ENCODE measurements at places on chromosomes 13 and 19.

DNA sequence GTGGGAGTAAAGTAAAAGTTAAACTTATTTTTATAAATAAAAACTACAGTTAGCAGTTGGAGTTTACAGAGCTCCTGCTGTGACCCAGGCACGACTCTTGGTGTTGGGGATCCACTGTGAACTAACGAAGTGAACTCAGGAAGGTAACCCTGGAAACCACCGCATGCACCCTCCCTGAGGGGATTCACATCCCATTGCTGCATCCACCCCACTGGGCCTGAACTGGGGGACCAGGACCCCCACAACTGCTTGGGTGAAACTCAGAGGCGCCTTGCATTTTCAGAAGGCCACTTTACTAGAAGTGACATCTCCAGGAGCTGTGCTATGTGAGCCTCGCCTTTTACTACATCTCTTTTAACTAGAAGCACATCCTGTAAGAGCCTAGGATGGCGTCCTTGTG lies 166.4 kb downstream of the TEX29 start:
- H3K4me1 ChIP-seq, result no peaks in the 10 kb centered on the region
- no peak overlapping the region for H3K4me3 ChIP-seq
- DNase-seq, result no peak
- H3K36me3 ChIP-seq, result no peaks in the 10 kb centered on the region

GRCh38 chr13:46982856-46983582 lies 86.2 kb upstream of the HTR2A start:
- no peaks in the 10 kb centered on the region for H3K4me1 ChIP-seq
- H3K4me3 ChIP-seq, result no peak overlapping the region
- no peaks in the 10 kb centered on the region for H3K27me3 ChIP-seq
- DNase-seq, result no peak

DNA sequence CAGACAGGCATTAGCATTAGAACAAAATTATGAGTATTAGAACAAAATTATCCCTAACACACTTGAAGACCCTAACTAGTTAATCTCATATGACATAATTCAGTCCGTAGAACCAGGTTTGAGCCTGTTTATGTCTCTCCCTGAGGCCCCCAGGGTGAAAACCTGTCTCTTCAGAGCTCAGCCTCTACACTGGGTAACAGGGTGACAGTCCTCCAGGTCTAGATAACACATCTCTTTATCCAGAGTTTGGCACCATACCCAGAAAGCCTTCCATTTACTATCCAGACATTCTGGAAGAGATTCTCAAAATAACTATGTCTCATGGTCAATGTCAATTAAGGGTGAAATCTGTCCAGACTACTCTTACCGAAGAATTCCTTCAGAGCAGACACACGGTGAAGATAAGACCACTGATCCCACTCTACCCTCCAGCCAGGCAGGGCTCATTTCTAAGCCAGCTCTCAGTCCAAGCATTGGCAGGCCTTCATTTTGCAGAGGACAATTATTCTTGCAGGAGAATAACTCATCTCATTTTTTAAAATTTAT lies 1195.3 kb downstream of the EFNB2 start:
- no peak overlapping the region for H3K4me3 ChIP-seq
- H3K27me3 ChIP-seq, result no peaks in the 10 kb centered on the region
- DNase-seq, result no peak
- no peaks in the 10 kb centered on the region for H3K36me3 ChIP-seq
- H3K4me1 ChIP-seq, result no peaks in the 10 kb centered on the region
- H3K27ac ChIP-seq, result no peak overlapping the region

- H3K36me3 ChIP-seq, result no peaks in the 10 kb centered on the region
- no peak for DNase-seq
- H3K27ac ChIP-seq, result no peak overlapping the region
- no peaks in the 10 kb centered on the region for H3K27me3 ChIP-seq
- H3K4me3 ChIP-seq, result no peak overlapping the region
- H3K4me1 ChIP-seq, result no peaks in the 10 kb centered on the region
These were observed 171.4 kb downstream of the OXGR1 start for GRCh38 chr13:96822895-96823294.

GRCh38 chr19:3528539-3529211 lies 10.3 kb upstream of the TEKTIP1 start:
- H3K27me3 ChIP-seq, result no peaks in the 10 kb centered on the region
- DNase-seq, result no peak
- no peaks in the 10 kb centered on the region for H3K4me1 ChIP-seq
- H3K27ac ChIP-seq, result no peak overlapping the region
- H3K4me3 ChIP-seq, result no peak overlapping the region

Measured in CD8-positive, alpha-beta memory T cell (primary cell).